Heart right ventricle (tissue), 16 donors: ENCODE measurements at places on chromosomes 13 and 19. TPM values are rescaled to one million over a fixed set of nuclear protein-coding genes. Genes with fewer than 3 reads are reported as not detected.
A peak's percentile ranks its signal among the peaks of the same experiment; 100 is the strongest.

Gene KLK6
- not detected for total RNA-seq

Gene EBI3
- total RNA-seq, result 0.80 TPM

DNA sequence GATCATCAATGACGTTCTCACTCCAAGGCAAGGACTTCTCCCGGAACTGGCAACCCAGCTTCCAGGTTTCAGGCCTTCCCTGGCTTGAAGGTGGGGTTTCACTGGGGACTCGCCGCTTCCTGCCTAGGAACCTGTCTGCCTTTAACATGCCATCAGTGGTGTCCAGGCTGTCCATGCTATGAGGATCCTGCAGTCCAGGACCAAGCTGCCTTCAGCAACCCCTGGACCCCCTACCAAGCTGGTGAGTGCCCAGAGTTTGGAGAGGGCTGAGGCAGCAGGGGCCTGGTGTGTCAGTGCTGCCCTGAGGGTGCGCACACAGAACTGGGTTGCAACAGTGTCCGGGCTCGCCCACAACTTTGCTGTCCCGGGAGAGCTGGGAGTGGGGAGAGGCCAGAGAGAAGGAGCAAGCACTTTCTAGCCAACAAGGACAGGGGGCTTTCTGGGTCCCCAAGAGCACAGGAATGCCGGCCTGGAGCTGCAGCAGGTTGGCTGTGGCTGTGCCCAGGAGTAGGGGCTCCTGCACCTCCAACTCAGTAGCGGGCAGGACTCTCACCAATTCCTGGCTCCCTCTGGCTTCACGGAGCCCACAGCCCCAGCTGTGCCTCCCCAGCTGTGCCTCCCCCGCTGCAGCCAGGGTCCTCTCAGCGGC is 1563.2 kb upstream of the MIR17HG start:
- H3K27me3 ChIP-seq, result no peaks in the 10 kb centered on the region
- H3K4me3 ChIP-seq, result no peak overlapping the region
- no peaks in the 10 kb centered on the region for H3K36me3 ChIP-seq
- no peak overlapping the region for H3K27ac ChIP-seq

DNA sequence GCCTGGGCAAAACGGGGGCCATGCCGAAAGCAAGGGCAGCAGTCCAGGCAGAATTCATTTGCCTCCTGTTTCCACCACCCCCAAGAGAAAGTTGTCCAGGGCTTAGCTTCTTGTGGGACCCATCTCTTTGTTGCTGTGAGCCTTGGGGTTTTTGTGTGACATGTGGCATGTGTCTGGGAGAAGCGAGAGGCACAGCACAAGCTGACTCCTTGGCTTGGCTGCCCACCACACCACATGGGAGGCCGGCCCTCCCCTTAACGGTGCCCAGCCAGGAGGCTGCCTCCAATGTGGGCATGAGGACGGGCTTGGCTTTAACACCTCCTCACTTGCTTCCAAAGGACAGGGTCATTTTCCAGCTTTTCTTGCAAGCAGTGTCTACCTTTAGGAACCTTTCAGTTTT is 81.6 kb downstream of the ZNF536 start:
- no peak for DNase-seq
- H3K27me3 ChIP-seq, result no peaks in the 10 kb centered on the region
- peaks cover 11% of the 10 kb centered on the region for H3K4me1 ChIP-seq
- no peak overlapping the region for H3K27ac ChIP-seq
- no peaks in the 10 kb centered on the region for H3K36me3 ChIP-seq

DNA sequence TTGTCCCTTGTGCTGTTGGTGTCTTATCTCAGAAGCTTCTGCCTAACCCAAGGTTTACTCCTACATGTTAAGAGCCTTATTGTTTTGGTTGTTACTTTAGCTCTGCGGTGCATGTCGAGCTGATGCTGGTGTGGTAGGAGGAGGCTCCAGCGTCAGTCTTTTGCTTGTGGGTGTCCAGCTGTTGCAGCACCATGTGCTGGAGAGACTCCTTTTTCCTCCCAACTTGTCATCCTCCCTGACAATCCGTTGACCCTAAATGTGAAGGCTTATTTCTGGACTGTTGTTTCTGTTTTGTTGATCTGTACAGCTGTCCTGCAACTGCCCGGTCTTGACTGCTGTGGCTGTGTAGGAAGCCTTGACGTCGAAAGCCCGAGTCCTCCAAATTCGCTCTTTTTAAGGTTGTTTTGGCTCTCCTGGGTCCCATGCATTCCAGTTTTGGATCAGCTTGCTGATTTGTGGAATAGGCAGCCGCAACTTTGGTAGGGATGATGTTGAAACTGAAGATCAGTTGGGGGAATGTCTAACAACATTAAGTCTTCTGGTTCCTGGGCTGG is 15.3 kb downstream of the NAXD start:
- peaks cover 34% of the 10 kb centered on the region for H3K4me1 ChIP-seq
- no peak overlapping the region for H3K4me3 ChIP-seq
- H3K36me3 ChIP-seq, result peaks cover 5% of the 10 kb centered on the region
- H3K27ac ChIP-seq, result no peak overlapping the region

DNA sequence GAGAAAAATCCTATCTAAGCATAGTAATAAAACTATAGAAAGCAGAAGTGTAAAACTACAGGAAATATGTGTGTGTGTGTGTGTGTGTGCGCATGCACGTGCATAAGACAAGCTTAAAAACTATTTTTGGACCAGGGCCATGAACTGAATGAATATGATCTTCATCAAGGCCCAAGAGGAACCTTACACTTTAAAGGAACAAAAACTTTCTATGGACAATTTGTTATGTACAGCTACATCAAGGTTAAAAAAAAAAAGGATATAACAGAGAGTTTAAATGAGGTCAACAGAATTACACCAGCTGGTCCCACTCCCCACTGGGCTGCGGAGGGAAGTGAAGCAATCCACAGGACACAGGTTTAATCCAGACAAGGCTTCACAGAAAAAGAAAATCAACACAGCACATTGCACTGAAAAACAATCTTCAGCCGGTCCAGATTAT is 151.1 kb downstream of the LHFPL6 start:
- H3K27me3 ChIP-seq, result no peaks in the 10 kb centered on the region
- no peak overlapping the region for H3K4me3 ChIP-seq
- DNase-seq, result peak; percentile 63
- peaks cover 59% of the 10 kb centered on the region for H3K4me1 ChIP-seq
- peak overlapping the region; percentile 62 for H3K27ac ChIP-seq

GRCh38 chr13:29905845-29906244 is 55.4 kb upstream of the UBL3 start:
- no peak overlapping the region for H3K4me3 ChIP-seq
- no peaks in the 10 kb centered on the region for H3K4me1 ChIP-seq
- H3K27me3 ChIP-seq, result no peaks in the 10 kb centered on the region
- H3K27ac ChIP-seq, result no peak overlapping the region
